ENCODE measurements at places on chromosomes 5 and 9.
A peak's percentile ranks its signal among the peaks of the same experiment; 100 is the strongest.

DNA sequence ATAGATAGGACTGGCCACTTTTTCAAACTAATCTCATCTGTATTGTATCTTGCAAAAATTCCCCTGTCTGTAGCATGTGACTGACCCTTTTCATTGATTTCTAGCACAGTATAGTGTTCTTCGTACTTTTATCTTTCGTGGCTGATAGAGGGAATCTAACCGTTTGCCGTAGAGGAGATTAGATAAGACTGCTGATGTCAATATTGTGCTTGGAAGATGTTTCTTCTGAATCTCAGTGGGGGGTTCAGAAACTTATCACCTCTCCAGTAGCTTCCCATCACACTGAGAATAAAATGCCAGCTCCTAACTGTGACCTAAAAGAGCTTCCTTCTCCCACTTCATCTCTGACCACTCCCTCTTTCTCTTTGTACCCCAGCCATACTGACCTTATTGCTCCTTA, 25.4 kb upstream of the ALDOB start:
- no peak for DNase-seq

DNA sequence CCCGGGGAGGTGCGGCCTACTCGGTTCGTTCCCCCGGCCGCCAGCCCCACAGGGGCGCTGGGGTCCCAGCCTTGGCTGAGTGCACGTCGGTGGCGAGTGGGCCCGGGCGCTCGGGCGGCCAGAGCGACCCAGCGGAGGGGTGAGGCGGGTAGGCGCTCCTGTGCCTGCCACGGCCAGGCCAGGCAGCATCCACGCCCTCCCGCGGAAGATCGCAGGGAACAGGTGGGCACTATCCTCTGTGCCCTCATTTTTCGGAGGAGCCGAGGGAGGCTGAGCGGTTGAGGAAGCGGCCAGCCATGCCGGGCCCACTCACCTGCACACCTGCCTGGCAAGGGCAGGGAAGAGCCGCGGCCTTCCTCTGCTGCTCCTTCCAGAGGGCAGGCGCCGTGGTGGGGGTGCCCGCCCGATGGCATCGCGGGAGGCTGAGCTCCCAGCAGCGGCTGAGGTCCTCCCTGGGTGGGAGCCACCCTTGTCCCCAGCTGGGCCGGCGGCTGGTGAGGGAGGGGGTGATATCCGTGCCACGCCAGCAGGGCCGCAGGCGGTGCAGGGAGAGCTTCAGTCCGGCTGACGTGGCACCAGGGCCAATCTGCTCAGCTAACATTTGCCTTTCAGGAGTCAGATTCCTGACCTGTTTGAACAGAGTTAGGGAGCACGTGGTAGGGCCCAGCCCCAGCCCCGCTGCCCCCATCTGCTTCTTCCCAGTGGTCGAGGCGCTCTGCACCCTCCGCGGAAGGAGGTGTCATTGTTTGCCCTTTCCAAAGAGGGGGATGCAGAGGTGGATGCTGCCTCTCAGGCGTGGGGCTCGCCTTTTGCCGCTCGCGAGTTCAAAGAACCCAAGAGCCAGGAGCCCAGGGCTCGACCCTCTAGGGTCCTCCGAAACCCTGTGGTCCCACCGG, 1.6 kb upstream of the SEC16A start:
- peak; percentile 54 for DNase-seq

GRCh38 chr9:35335164-35335563, 154.7 kb upstream of the RUSC2 start:
- peak; percentile 23 for DNase-seq

DNA sequence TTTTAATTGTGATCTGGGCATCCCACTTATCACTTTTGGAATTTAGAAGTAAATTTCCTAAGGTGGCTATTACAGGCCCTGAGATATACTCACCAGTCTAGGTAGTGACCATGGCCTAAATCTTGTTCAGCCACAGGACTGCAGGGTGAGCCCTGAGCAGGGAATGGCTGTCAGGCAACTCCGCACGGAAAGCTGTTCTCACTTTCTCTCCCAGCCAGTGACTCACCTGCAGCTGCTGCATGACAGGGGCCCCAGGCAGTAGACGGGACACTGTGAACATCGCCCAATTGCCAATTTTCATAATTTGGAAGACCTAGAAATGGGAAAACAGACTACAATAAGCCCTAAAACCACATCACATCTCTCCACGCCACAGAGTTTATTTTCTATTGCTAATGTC, 69.6 kb upstream of the TAF1L start:
- peak; percentile 81 for DNase-seq

GRCh38 chr9:136653323-136654079, 9.2 kb upstream of the EGFL7 start:
- DNase-seq: no peak

- peak; percentile 50 for DNase-seq
Observed at GRCh38 chr5:57338068-57338867, 144.3 kb downstream of the ACTBL2 start.

DNA sequence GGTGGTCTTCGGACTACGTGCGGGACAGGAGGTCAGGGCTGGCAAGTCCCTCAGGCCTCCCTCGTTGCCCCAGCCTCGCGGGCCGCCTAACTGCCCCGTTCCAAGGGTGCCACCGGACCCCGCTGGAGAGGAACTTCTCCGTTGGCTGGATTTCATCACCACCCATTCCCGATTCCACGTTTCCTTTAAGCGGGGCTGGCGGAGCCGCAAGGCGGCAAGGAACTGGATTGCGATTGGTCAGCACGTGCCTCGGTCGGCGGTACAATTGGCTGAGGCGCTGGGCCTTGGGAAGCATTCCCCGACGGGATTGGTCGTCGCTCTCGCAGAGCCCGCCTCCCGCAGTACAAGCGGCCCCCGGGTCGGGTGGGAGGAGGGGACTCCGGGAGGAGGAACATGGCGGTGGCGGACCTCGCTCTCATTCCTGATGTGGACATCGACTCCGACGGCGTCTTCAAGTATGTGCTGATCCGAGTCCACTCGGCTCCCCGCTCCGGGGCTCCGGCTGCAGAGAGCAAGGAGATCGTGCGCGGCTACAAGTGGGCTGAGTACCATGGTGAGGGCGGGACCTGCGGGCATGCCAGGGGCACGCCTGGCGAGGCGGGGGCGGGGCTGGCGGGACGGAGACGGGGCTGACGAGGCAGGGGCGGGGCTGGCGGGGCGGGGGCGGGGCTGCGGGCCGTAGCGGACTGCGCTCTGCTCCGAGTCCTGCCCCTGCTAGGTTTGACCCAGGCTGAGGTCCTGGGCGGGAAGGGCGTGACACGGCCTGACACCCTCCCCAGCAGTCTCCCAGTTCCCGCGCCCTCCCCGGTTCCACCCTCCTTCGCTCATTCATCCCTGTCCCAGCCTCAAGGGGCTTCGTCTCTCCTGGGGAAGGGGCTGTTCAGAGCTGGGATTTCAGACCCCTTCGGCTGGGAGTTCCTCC, at the start of gene PHPT1:
Gene PHPT1, plus strand, starts transcription at position 372 of the 922 bp plus-strand sequence. Its CDS starts 22 bp downstream, at position 394.
- peak; percentile 98 for DNase-seq
